Hepatocyte (in vitro differentiated cells): ENCODE measurements at places on chromosomes 7 and 10. TPM values are rescaled to one million over a fixed set of nuclear protein-coding genes. Genes with fewer than 3 reads are reported as not detected.

RSPH10B gene
- total RNA-seq: not detected in 2 replicates

- no peaks in the 10 kb centered on the region for H3K36me3 ChIP-seq
- no peaks in the 10 kb centered on the region for H3K27me3 ChIP-seq
- H3K4me3 ChIP-seq: no peak overlapping the region
- no peak overlapping the region for H3K27ac ChIP-seq
- no peaks in the 10 kb centered on the region for H3K4me1 ChIP-seq
Observed at GRCh38 chr10:88523739-88524400, 59.2 kb downstream of the RNLS start.

DNA sequence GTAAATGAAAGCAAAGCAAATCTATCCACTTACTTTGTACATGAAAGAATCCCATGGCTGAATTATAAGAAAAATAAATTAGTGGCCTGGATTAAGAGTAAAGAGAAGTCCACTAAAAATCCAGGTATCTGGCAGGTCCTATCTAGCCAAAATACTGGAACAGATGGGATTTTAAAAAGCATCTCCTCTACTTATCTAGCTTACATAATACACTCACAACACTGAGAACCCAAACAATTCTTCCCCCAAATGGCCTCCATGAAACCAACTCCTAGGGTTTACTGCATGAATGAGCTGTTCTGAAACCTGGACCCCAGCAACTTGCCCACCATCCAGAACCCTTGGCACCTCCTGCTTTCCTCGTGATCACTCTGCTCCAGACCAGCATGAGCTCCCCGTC is 61.3 kb downstream of the AFAP1L2 start:
- DNase-seq: no peak
- no peak overlapping the region for H3K27ac ChIP-seq
- H3K27me3 ChIP-seq: no peaks in the 10 kb centered on the region
- peaks cover 6% of the 10 kb centered on the region for H3K4me1 ChIP-seq

DNA sequence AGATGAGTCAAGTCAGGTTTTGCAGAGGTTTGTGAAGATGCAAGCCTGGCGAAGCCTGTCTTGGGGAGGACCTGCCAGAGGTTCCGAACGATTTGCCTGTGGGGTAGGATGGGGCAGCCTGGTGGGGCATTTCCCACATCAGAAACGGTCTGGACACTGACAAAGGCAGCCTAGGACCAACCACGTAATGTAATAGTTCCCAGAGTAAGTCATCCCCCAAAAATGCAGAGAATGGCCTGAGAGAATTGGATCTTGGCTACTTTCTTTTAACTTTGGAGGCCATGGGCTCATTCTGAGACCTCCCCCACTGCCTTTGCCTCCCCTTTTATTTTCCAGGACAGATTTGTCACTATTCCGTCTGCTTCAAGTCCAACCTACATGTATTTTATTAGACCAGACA is 168.9 kb upstream of the SH2B2 start:
- no peaks in the 10 kb centered on the region for H3K36me3 ChIP-seq
- H3K4me3 ChIP-seq: no peak overlapping the region
- no peak for DNase-seq
- H3K27ac ChIP-seq: no peak overlapping the region
- peaks cover 10% of the 10 kb centered on the region for H3K4me1 ChIP-seq

GRCh38 chr7:129574487-129574886 is 37.0 kb upstream of the NRF1 start:
- H3K27me3 ChIP-seq: no peaks in the 10 kb centered on the region
- H3K4me3 ChIP-seq: no peak overlapping the region
- no peaks in the 10 kb centered on the region for H3K4me1 ChIP-seq
- no peak overlapping the region for H3K27ac ChIP-seq
- DNase-seq: no peak
